Posterior vena cava (tissue), 2 donors: ENCODE measurements at places on chromosomes 2 and 18.

DNA sequence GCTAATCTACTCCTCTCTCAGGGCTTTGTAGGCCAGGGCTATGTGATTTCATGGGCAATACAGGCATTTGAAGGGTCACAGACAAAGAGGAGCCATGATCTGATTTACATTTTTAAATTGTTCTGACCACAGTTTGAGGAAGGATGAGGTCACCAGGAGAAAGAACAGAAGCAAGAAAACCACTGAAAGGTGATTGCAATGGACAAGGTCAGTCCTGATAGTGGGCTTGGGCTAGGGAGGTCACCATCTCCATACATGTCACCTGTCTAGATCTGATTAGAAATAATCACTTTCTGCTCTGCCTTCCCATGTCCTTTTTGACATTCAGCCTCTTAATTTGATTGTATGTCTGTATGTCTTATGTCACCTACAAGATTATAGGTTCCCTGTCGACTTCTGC, 248.9 kb upstream of the CWC22 start:
- no peak for DNase-seq

GRCh38 chr2:30741576-30741975, 65.7 kb downstream of the CAPN13 start:
- DNase-seq, result no peak

- no peak for DNase-seq
These were observed 47.8 kb downstream of the PRELID3A start for GRCh38 chr18:12455496-12455895.

GRCh38 chr2:5352286-5352685, 339.9 kb upstream of the SOX11 start:
- no peak for DNase-seq

DNA sequence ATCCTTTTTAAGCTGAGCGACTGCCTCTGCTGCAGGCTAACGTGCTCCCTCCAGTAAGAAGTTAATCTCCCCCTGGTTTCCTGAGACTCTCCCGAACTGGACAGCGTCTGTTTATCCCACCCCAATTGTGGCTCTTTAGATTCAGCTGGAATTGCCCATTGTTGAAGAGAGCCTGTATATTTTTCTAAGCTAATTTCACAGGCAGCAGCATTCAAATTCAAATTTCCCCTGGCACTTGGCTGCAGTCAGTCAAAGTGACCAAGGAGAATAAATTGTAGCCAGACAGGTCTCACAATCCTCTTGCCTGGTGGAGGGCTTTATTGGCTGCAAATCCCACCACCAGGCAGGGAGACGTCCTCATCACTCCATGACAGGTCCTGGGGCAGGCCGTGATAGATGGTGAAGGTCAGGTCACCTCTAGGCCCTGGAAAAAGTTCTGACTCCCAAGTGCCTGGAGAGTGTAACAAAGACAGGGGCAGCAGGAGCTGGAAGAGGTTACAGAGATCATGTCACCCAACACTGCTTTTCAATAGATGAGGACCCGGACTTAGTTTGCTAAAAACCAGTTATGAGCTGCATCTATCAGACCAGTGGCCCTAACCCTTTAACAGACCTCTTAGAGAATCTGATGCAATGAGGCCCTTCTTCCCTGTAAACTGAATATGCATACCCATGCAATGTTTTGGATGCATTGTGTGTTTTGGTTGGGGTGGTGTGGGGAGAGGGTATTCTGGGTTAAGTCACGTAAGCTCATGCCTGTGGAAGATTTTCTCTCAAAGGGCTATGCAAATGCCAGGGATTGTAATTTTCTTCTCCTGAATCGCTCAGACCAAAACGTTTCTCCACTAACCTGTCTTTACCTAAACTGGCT, 32.3 kb upstream of the C18orf32 start:
- peak; percentile 29 for DNase-seq

- no peak for DNase-seq
These were observed 33.6 kb downstream of the LYPD6 start for GRCh38 chr2:149363958-149364357.

DNA sequence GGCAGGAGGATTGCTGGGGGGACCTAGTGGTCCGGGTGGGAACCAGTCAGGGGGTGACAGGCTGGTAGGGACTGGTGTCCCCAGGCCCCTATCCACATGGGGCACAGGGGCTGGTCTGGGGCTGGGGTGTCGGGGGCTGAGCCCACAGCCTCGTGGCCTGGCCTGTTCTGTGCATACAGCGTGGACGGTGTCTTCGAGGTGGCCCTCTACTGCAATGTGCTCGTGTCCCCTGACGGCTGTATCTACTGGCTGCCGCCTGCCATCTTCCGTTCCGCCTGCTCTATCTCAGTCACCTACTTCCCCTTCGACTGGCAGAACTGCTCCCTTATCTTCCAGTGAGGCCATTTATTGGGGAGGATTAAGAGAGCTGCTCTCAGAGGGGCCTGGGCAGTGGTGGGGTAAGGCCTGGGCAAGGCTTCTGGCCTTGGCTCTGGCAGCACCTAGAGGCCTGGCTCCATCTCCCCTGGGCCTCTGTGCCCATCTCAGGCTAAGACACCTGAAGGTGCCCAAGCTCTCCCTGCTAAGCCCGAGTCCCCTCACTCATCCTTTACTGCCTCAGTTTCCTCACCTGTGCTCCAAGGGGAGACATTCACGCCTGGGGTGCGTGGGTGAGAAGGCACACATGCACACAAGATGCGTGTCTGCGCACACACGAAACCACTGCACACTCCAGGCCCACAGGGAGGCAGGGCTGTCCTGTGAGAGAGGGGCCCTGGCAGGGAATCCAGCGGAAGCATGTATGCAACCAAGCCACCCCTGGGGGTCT, 1.9 kb downstream of the CHRNG start:
- peak; percentile 72 for DNase-seq

- peak; percentile 66 for DNase-seq
These were observed 196.9 kb downstream of the TNS1 start for GRCh38 chr2:217805668-217806481.

GRCh38 chr2:145155196-145155595, 635.3 kb upstream of the ZEB2 start:
- no peak for DNase-seq

DNA sequence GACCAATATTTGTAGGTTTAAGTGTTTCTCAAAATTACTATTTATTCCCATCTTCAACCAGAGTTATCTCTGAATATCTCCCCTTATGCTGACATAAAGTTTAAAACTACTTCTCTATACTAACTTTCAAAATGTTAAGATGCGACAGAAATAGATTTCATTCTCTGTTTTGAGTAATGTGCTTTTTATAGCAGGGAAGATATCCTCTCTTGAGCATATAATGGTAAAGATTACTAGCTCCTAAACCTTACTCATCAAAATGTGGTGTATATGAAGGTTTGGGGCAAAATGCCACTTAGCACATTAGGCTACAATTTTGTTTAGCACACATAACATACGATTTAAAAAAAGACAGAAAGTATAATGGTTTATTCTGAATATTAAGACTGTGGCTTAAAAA, 54.4 kb downstream of the CWC22 start:
- DNase-seq, result no peak

DNA sequence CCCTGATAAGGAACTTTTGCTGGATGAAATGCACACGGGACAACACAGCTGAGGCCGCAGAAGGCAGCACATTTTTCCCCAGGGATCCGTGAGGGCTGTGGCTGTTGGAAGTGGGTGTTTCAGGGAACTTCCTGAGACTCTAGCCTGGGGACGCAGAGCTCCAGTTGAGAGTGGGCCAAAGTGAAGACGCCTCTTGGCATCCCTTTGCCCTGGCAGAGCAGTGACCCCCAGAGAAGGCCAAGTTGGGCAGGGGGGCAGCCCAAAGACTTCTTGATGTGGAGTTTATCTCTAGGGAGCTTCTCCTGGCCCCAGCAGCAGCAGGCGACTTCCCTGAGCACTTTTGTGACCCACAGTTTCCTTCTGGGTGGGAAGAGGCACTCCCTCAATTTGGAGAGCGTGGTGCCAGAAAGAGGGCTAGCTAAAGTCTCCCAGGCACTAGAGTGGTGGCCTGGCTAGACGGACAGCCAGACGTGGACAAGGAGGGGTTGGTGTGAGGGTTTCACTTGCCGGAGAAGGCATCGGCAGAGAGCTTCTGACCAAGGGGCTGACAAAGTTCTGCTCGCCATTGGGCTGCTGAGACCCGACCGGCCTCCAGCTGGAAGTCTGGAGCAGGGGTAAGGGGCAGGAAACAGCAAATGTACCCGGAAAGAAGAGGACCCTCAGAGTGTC, 108.8 kb downstream of the ACKR3 start:
- DNase-seq, result peak; percentile 63

DNA sequence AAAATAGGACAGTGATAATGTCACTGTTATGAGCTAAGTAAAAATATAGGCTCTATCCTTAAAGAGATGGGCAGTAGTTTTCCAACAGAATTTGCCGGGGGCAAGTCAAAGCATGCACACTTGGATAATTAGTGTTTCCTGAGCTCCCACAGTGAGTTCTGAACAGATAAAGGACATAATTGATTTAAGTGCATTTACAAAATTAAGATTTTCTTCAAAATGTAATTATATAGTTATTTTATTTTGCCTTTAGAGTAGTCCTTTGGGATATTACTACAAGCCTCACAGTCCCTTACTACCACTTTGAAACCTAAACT, 107.6 kb downstream of the RAPGEF4 start:
- no peak for DNase-seq

DNA sequence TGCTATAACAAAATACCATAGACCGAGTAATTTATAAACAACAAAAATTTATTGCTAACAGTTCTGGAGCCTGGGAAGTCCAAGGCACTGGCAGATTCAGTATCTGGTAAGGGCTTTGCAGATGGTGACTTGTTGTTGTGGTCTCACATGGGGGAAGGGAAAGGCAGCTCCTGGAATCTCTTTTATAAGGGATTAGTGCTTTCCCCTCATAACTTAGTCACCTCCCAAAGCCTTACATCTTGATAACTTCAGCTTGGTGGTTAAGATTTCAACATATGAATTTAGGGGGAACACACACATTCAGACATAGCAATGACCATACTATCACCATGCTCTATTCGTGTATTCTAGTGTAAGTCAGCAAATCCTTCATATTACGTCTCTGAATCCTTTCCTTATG, 447.6 kb upstream of the TCF4 start:
- DNase-seq, result no peak

GRCh38 chr2:238924032-238924431, 76.1 kb downstream of the TWIST2 start:
- peak; percentile 37 for DNase-seq

GRCh38 chr18:8841781-8842485, 136.6 kb downstream of the MTCL1 start:
- DNase-seq, result no peak

DNA sequence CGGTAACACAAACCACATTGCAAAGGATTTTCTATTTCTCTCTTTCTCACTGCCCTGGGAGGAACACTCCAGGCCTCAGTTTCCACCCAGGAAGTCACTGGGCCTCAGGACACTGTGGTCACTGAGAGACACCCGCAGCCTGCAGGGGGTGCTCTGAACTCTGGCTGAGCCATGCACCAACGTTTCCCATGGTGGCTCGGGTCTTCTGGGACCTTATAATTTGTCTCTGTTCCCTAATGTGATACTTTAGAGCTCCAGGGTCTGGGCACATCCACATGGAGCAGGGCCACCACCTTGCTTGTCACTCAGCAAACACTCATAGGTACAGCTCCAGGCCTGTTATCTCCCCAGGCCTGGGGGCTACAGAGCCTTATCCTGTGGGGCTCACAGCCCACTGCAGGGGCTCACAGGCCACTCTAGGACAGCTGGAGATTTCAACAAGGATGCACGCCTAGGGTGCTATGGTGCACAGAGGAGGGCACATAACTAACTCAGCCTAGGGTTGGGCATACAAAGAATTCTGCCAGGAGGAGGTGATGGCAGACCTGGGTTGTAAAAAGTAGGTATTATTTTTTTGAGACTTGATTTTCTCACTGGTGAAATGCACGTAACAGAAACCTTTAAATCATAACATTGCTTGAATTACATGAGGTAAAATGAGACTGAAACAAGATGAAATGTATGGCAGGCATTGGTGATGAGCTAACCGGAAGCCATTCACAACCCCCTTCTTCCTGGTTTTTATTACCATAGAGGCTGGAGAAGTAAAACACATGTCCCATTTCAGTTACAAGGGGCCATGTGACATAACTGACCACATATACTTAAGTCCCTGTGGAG, 3.0 kb upstream of the HS1BP3 start:
- no peak for DNase-seq

- no peak for DNase-seq
These were observed 96.7 kb downstream of the PMAIP1 start for GRCh38 chr18:59996370-59996966.

DNA sequence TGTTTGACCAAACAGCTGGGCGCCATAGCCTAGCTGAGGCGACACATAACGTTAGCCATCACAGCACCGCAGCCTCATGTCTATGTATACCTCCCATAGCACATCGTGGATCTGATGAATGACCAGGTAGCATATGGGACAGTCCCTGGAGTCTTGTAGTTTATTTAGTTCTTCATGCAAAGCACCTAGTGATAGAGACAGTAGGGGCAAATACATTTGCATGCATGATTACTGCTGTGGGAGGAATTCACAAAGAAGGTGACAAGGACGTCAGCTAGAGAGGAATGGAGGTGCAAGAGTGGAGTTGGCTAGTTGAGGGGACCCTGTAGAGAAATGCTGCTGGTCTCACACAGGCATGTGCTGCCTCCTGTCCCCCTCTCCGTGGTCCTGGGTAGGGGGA, 478.9 kb upstream of the HS6ST1 start:
- no peak for DNase-seq

GRCh38 chr2:230874456-230874855, 9.7 kb downstream of the ITM2C start:
- DNase-seq, result no peak

- DNase-seq, result no peak
These were observed 21.8 kb upstream of the KCNJ13 start for GRCh38 chr2:232798187-232798586.

DNA sequence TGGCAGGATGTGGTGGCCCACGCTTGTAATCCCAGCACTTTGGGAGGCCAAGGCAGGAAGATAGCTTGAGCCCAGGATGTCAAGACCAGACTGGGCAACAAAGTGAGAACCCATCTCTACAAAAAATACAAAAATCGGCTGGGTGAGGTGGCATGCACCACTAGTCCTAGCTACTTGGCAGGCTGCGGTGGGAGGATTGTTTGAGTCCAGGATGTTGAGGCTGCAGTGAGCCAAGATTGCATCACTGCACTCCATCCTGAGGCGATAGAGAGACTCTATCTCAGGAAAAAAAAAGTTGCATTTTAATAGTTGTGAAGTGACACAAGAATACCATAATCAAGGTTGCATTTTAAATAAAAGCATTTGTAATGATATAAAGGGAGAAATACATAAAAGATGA, 124.1 kb upstream of the SLC38A11 start:
- DNase-seq, result no peak
